ENCODE measurements at places on chromosomes 4 and X. TPM values are rescaled to one million over a fixed set of nuclear protein-coding genes. Genes with fewer than 3 reads are reported as not detected.

Gene PAGE1
- total RNA-seq: not detected

- H3K36me3 ChIP-seq: peaks cover 64% of the 10 kb centered on the region
- DNase-seq: no peak
- peaks cover 28% of the 10 kb centered on the region for H3K4me1 ChIP-seq
- H3K27me3 ChIP-seq: no peaks in the 10 kb centered on the region
- H3K4me3 ChIP-seq: no peak overlapping the region
These were observed 38.7 kb downstream of the SEC24B start for GRCh38 chr4:109472343-109472761.

GRCh38 chrX:136825771-136826170, 45.0 kb upstream of the ARHGEF6 start:
- H3K27me3 ChIP-seq: no peaks in the 10 kb centered on the region
- H3K4me1 ChIP-seq: no peaks in the 10 kb centered on the region
- no peak for DNase-seq
- H3K27ac ChIP-seq: no peak overlapping the region

- peaks cover 7% of the 10 kb centered on the region for H3K27me3 ChIP-seq
- peaks cover 21% of the 10 kb centered on the region for H3K36me3 ChIP-seq
- no peak for DNase-seq
- peaks cover 20% of the 10 kb centered on the region for H3K4me1 ChIP-seq
- no peak overlapping the region for H3K27ac ChIP-seq
These were observed 656 bp upstream of the GSPT2 start for GRCh38 chrX:51742586-51742985.

DNA sequence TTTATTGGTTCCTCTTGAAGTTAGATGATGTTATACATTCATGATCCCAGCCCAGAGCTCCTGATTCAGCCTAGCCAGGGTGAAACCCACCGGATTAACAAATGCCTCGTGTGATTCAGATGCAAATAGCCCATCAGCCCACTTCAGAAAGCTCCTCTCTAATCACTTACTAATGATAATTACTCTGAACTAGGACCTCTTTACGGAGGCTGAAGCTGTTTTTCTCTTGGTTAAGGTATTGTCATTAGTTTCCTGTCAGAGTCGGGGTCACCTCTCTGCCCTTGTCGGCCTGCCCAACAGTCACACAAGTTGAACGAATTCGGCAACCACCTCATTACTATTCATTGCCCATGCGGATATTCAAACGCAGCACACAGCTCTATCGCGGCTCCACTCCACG, 36.6 kb downstream of the ZFP42 start:
- H3K4me1 ChIP-seq: no peaks in the 10 kb centered on the region
- no peak for DNase-seq
- no peak overlapping the region for H3K27ac ChIP-seq
- no peaks in the 10 kb centered on the region for H3K27me3 ChIP-seq
- no peaks in the 10 kb centered on the region for H3K36me3 ChIP-seq

Measured in activated B cell treated with CpG ODN at 0.5 μM for 24 hours (primary cell).